Activated CD8-positive, alpha-beta memory T cell treated with anti-CD3 and anti-CD28 coated beads for 24 hours (primary cell): ENCODE measurements at places on chromosomes 6 and 20.

DNA sequence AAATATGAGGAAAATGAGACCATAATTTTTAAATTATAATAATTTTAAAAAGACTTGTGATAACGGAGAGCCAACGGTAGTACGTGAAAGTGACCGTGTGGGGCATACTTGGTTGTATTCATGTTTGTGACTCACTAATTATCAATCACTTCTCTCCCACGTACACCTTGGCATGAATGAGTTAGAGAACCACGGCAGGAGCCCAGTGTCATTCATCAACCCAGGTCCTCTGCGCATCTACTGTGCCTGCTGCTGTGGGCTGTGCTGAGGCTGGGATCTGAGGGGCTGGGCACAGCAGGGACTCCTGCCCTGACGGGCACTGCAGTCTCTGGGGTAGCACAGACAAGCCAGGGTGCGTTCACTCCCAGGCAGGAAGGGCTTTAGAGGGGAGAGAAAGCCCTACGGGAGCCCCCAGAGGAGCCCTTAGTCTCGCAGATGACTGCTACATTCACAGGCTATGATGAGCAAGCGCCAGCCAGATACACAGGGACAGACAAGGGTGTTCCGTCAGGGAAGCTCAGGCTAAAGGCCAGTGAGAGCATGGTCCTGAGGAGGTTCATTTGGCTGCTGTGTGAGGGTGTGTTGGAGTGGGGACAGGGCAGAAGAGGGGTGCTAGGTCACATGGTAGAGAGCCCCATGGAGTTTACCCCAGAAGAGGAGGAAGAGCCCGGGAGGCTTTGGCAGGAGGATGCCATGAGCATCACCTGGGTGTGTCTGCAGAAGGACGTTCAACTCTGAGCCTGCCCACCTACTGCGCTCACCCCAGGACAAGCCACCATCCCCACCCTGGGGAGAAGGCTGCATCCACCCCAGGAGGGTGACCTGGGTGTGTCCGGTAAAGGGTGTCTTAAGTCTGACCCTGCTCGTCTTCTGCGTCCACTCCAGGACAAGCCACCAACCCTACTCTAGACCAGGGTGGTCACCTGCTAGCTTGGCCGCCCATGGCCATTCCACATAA lies 8.2 kb upstream of the RPS6KA2 start:
- DNase-seq = no peak

- DNase-seq = no peak
Measured at GRCh38 chr20:35006009-35006408, 50.3 kb downstream of the MYH7B start.

DNA sequence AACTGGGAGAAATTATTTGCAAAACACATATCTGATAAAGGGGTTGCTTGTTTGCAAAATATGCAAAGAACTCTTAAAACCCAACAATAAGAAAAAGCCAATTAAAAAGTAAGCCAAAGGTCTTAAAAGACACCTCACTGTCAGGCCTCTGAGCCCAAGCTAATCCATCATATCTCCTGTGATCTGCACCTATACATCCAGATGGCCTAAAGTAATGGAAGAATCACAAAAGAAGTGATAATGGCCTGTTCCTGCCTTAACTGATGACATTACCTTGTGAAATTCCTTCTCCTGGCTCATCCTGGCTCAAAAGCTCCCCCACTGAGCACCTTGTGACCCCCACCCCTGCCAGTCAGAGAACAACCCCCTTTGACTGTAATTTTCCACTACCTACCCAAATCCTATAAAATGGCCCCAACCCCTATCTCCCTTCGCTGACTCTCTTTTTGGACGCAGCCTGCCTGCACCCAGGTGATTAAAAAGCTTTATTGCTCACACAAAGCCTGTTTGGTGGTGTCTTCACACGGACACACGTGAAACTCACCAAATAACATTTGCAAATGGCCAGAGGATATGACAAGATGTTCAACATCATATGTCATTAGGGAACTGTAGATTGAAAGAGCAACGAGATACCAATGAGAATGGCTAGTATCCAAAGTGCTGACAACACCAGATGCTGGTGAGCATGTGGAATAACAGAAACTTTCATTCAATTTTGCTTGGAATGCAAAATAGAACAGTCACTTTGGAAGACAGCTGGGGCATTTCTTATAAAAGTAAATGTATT lies 565.0 kb upstream of the ADGRB3 start:
- no peak for DNase-seq

GRCh38 chr6:41705996-41706835 lies 29.2 kb downstream of the TFEB start:
- peak; percentile 88 for DNase-seq

GRCh38 chr6:105364243-105364642 lies 38.6 kb downstream of the PREP start:
- DNase-seq = no peak

DNA sequence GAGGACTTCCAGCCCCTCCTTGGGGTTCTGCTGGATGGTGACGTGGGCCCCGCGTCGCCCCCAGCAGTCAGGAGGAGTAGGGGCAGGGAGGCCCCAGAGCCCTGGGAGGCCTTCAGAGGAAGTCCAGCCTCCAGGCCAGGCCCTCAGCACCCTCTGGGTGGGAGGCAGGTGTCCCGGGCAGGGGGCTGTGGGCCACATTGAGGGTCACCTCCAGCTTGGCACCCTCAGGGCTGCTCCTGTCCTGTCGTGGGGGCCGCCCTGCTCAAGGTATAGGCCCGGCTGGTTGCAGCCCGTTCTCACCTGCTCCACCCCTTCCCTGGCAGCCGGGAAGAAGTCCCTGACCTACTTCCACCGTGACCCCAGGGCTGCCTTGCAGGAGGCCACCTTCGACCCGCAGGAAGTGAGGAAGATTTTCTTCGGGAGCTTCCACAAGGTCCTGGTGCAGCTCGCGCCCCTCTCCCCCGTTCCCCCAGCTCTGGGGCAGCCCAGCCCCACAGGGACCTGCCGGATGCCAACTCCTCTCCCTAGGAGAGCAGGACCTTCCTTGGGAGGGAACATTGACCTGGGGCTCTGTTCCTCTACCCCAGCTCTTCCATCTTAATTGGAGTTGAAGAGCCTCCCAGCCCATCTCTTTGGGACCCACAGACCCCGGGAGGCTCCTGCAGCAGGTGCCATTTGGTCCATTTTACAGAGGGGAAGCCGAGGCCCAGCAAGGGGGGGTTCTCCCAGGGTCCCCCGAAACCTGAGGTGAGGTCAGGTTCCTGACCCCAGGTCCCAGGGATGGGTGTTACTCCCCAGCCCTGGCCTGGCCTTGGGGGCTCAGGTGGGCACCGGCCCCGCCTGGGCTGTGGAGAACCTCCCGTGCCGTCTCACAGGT lies 26.4 kb downstream of the COL20A1 start:
- DNase-seq = no peak
